ENCODE measurements at places on chromosomes 1 and 21.

DNA sequence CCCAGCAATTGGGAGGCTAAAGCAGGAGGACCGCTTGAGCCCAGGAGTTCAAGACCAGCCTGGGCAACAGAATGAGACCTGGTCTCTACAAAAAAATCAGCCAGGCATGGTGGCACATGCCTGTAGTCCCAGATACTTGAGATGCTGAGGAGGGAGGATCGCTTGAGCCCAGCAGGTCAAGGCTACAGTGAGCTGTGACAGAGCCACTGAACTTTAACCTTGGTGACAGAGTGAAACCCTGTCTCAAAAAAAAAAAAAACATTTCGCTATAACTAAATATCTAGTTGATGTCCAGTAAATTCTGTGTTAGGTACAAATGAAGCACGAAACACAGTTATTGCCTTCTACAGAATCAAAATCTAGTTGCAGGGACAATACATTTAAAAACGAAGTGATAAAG, 95.7 kb upstream of the HP1BP3 start:
- no peak for DNase-seq

- no peak for DNase-seq
Measured at GRCh38 chr1:58158506-58159433, 387.8 kb downstream of the OMA1 start.

GRCh38 chr1:95043141-95043980, 29.4 kb downstream of the ALG14 start:
- DNase-seq, result peak; percentile 85

GRCh38 chr1:14740016-14740415, 141.5 kb downstream of the KAZN start:
- DNase-seq, result no peak

DNA sequence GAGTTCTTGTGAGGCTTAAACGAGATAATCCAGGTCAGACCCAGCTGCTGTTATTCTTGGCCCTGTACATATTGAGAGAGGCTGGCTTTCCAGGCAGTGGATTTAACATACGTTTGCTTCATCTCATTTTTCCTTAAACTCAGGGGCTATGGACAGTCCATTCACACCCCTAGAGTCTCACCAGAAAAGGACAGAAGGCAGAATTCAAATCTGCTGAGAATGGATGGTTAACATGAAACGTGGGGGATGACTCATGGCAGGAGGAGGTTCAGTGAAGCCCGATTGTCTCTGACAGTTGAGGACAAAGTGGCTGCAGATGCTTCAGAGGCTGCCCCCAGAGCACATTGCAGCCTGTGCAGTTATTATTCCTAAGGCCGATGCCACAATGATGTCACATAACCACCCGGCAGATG, 39.5 kb downstream of the TGFB2 start:
- peak; percentile 65 for DNase-seq

DNA sequence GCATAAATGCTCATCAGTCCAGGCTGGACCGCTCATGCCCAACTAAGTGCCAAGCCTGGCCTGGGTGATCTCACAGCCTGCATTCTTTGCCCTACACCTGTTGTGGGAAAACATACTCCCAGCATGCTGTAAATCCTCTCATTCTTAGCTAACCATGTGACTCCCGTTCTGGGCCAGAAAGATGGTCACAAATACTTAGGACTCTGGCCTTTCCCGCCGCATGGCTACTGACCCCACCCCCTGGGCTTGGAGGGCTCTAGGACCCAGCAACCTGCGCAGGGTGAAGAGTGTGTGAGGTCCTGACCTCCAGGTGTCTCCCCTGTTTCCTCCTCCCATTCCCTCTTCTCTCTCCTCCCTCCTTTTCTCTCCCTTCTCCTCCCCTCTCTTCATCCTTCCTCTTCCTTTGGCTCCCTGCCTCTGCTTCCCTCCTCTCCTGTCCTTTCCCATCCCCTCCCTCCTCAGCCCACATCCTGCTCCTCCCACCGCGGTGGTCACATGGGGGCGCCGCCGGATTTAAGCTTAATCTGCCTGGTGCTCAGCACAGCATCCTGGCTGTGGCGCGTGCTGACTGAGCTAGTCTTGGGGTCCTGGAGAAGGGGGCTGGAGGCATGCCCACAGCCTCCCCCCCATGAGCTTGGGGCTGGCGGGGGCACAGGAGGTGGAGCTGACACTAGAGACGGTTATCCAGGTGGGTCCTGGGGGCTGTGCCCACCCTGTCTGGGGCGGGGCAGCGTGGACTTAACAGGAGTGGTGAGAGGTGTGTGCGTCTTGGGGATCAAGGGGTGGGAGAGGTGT, at the start of gene CROCC:
TSS of gene CROCC (plus strand) at position 541 of the 795 bp plus-strand sequence. CDS start at position 629, 88 bp downstream.
- peak; percentile 53 for DNase-seq
